ENCODE measurements at places on chromosomes 3 and 15.
A peak's percentile ranks its signal among the peaks of the same experiment; 100 is the strongest.

GRCh38 chr15:101543431-101543830 lies 53.9 kb upstream of the PCSK6 start:
- no peak for DNase-seq

- DNase-seq: no peak
Observed at GRCh38 chr3:55805169-55805568, 318.1 kb upstream of the WNT5A start.

DNA sequence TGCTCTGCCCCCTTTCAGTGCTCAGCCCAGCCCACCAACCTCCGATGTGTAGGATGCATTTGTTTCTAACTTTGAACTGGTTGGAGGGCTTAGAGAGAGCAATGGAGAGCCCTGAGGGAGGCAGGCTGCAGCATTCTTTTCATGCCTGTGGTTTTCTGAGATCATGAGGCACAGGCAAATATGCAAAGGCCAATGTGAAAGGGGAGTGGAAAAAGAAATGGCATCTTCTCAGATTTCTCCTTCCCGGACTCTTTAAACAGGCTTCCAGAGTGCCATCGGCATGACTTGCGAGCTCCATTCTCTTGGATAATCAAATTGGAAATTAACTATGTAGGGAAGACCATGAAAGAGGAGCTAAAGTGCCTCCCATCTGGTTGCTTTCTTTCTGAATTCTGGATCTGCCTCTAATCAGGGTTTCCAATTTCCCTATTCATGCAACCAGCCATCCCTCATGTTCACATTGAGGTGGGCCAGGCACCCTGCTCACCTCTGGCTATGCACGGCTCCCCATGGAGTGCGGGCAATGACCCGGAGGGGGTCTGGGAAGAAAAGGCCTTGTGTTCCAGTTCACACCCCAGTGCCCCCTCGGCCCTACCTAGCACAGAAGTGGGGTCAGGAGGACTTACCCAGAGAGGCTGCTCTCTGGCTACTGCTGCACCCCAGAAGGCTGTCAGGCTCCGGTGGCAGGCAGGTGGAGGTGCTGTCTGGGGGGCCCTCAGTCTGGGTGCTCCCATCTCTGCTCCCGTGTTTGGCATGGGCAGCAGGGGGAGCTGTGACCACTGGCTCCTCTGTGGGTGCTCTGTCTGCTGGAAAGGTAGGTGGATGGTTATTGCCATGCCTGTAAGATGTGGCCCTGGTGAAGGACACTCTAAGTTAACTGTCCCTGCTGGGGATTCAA lies 16.1 kb downstream of the AMOTL2 start:
- no peak for DNase-seq

GRCh38 chr15:52805351-52806283 lies 15.5 kb upstream of the ONECUT1 start:
- no peak for DNase-seq

DNA sequence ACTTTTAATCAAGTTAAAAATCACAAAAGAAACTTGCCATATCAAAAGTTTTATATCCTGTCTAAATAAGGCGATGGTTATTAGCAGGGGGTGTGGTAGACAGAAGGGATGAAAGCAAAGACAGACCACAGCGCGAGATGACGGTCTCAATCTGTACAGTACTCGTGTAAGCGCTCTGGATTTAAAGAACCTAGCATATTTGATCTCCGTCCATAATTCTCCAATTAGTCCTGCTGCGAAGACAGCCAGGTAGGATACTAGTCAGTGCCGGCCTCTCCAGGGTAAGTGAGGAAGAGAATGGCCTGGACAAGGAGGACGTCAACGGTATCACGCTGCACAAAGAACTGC lies 701 bp downstream of the SGO1 start:
- DNase-seq: no peak

GRCh38 chr15:39585871-39586301 lies 5.0 kb downstream of the THBS1 start:
- no peak for DNase-seq

DNA sequence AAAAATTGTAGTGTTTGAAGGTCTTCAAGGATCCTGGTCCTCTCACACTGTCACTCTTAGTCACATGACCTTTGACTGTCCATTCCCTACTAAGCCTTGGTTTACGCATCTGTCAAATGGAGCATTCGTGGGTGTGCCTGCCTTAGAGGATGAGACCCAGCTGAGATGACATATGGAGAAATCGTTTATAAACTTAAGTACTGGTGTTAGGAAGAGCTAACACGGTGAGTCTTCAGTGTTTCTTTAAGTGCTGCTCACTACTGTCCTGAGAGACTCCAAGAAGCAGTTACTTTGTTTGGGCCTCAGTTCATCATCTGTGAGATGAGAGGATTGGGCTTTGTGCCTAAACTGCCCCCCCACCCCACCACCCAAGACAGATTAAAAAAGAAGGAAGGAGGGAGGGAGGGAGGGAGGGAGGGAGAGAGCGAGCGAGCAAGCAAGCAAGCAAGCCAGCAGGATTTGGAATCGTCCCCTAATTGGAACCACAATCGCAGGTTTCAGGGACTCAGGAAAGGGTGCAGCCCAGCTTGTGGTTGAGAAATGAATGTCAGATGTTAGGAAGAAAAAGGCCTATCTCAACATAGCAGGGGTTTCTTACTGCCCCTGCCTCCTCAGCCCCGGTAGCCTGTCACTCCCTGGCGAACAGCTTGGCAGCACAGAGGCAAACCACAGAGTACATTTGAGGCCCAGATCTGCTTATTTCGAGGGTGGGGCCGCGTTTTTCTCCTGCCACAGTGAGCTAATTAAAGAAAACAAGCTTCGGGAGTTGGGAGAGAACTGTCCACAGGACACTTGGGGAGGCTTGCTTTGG lies 32.7 kb downstream of the SMAD3 start:
- no peak for DNase-seq

DNA sequence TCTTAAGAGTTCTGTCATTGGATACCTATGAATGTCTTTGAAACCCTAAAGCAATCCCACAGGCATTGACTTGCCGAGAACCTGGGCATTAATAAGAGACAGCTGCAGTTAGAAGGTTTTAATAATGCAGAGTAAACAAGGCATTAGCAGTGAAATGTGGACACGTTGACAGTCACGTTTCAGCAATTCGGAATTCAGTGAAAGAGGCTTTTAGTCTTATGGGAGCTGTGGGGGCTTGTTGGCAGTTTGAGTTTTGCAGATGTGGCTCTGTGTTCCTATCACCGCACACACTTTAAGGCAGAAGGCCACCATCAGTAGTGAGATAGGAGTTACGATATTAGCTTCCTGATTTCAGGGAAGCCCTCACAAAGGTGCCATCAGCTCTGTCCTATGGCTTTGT lies 145.2 kb upstream of the NUDT16 start:
- no peak for DNase-seq

- DNase-seq: no peak
Observed at GRCh38 chr3:148173851-148174250, 523.9 kb upstream of the AGTR1 start.

DNA sequence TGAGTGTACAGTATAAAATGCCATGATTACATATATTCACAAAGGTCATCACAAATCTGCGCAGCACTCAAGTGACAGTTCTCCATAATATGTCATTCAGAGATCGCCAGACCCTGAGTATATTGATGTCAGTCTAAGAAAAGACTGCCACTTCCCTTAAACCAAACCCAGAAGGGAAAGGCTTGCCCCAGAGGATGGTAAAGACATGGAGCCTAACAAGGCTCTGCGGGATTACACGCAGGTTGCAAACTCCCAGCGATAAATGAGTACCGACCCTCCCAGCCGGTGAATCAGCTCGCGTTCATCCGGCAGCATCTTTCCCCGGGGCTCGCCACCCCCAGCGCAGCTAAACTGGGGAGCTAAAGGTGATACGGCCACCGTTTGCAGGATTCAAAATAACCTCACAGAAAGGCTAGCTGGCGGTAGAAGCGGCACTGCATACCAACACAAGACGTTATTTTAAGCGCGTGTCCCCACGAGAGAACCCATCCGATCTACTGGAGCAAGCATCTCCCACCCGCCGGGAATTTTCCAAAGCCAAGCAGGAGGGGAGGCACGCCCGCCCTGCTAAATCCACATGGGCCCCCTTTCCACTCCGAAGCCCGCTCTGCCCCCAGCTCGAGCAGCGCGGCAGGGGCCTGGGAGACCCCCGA lies 643 bp downstream of the MYO5A start:
- peak; percentile 26 for DNase-seq

GRCh38 chr3:101854608-101855304 lies 5.4 kb downstream of the NFKBIZ start:
- DNase-seq: no peak

GRCh38 chr15:86493884-86494283 lies 414.2 kb downstream of the AGBL1 start:
- no peak for DNase-seq

DNA sequence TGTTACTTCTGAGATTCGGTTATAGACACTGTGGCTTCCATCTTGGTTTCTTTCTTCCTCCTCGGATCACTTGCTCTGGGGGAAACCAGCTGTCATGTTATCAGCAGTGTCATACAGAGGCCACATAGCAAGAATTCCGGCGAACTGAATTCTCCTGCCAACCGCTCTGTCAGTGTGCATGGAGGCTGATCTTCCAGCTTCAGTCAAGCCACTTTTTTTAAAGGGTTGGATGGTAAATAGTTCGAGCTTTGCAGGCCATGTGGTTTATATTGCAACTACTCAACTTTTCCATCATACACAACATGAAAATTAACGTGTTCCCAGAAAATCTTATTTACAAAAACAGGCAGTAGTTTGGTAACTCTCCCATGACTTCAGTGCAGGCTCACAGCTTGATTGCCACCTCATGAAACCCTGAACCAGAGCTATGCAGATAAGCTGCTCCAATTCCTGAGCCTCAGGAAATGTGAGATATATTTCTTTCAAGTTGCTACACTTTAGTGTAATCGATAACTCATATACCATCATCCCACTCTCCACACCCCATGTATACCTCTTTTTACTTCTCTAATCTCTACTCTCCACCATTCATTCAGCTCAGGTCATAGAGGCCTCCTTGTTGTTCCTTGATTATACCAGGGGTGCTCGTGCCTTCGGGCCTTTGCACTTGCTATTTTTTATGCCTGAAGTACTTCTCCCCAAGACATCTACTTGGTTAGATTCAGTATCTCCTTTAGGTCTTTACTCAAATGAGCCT lies 7.2 kb downstream of the RPL22L1 start:
- DNase-seq: no peak

GRCh38 chr3:169529013-169529412 lies 134.5 kb downstream of the MECOM start:
- no peak for DNase-seq

GRCh38 chr3:70067860-70068521 lies 68.5 kb downstream of the SAMMSON start:
- no peak for DNase-seq

DNA sequence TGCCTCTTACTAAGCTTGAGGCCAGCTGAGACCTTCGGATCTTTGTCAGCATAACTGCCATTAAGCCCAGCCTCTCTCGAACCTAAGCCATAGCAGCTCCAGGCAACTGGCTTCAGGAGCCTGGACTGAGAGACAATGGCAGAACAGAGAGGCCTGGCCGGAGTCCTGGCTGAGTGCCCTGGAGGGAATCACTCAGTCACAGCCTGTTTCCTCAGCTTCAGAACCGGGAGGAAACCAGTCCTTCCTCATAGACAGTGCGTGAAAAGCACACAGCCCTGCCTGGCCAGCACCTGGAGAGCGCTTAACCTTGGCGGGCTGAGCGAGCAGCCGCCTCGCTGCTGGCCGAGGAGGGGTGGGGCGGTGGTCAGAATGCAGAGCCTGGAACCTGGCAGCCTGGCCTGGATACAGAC lies 21.6 kb downstream of the RNU5B-1 start:
- DNase-seq: no peak

DNA sequence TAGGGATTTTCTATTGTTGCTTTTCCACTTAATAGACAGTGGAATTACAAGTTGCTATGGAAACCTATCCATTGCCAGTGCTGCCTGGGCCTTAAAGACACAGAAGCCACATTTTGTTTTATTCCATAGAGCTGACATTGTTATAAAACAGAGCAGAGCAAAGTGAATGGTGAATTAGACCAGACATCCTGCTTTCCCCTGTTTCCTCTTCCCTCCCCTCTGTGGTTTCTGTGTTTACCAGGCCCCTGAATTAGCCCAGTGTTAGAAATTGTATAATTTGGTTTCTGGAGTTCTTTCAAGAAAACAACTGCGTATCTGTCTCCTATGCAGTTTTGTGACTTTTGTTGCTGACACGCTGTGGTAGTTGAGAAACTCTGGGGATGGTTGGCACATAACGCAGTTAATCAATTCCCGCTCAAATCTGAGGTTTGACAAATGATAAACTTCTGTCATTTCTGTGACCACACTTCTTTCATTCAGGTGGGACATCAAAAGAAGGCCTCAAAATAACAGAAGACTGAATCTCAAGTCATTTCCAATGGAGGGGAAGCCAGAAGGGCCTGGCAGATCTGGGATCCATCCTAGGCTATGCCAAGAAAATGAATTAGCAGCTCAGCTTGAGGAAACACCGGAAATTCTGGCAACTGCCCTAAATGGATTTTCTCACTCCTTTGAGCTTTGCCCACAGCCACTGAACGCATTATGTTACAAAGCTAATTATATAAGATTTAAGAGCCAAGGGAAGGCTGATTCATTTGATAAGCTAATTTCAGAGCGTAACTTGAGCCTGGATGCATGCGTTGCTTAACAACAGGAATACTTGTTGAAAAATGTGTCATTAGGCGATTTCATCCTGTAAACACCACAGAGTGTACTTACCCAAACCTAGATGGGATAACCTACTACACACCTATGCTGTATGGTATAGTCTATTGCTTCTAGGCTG lies 46.9 kb downstream of the NR1D2 start:
- DNase-seq: no peak
